ENCODE measurements at places on chromosomes 4 and X.

DNA sequence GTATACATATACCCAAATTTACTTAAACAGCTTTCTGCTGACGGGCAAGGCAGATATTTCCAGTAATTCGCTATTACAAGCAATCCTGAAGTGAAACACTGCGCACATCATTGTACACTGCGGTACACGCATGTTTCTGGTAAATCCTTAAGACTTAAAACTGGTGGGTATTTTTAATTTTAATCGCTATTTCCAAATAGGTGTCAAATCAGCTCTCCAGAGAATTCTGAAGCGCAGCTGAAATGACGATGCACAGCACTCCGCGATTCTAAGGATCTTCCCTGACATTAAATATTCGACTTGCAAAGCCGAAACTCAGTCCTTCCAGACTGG is 361 bp downstream of the TMEM128 start:
- no peak for DNase-seq

DNA sequence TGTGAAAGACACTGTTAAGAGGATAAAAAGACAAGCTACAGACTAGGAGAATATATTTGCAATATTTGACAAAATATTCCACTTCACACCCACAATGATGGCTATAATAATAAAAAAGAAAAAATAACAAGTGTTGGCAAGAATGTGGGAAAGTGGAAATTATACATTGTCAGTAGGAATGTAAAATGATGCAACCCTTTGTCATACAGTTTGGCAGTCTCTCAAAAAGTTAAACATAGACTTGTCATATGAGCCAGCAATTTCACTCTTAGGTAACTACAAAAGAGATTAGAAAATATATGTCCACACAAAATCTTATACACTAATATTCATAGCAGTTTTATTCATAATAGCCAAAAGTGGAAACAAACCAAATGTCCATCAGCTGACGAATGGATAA is 5.2 kb upstream of the RADX start:
- DNase-seq: no peak

GRCh38 chr4:2241003-2241402 is 918 bp downstream of the HAUS3 start:
- DNase-seq: no peak

DNA sequence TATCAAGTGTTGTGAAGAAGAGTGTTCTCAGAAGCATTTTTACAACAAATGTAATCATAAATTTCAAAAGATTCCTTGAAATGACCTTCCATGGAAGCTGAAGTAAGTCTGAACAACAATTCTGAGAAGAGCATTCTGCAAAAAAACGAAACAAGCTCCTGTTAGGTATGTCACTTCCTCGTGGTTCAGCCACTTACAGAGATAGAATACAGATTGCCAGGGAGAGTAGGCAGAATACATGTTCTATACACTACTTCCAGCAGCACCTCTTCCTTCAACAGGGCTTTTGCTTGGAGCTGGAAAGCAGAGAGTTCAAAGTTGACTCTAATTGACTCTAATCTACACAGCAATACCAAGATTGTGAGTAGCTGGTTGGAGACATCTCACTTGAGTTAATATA is 274.5 kb downstream of the ADGRA3 start:
- no peak for DNase-seq

DNA sequence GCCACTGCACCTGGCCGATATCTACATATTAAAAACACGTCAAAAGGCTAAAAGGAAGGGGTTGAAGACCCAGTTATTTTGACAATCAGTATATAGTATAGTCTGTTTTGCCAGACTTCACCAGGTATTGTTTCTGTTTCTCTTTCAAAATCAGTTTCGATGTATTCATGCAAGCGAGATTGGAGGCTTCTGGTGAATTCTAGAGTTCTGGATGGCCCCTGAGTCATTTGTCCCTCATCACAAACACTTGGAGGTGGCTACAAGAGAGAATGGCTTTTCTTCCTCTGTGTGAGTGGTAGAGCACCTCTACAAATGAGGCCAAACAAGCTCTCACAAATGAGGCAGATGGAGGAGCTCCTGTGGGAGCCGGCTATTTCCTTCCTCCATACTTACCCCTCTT is 68.6 kb upstream of the ADGRG2 start:
- no peak for DNase-seq

DNA sequence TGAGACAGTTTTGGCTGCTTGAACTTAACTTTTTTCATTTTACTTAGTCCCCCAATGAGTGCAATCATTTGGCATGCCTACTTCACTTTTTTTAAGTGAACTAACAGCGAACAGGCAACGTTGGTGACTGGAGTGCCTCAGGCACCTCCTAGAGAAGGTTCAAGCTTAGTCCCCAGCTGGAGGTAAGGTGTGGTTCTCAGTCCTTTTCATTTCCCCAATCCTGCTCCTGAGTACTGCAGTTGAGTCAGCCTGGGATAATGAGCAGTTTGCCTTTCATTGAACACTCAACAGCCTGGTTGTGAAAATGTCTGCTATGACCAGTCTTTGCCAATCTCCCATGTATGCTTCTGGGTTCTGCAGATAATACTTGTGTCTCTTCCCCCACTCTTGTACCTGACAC is 109.5 kb downstream of the CDKL5 start:
- no peak for DNase-seq

DNA sequence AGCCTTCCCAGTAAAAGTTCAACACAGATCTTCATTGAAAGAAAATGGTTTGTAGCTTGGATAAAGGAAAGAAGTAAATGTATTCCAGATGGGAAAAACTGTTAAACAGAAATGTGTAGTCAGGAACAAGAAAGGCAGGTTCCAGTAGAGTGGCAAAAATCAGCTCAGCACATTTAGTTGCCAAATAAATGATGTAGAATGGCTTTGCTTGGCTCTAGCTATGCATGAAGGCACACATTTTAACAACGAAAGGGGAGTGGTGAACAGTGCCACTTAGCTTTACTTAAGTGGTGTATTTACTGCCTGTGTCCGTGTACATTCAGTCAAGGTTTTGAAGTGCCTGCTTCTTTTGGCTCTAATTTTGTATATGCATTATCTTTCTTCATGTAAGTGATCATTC is 644.5 kb upstream of the ATOH1 start:
- no peak for DNase-seq

DNA sequence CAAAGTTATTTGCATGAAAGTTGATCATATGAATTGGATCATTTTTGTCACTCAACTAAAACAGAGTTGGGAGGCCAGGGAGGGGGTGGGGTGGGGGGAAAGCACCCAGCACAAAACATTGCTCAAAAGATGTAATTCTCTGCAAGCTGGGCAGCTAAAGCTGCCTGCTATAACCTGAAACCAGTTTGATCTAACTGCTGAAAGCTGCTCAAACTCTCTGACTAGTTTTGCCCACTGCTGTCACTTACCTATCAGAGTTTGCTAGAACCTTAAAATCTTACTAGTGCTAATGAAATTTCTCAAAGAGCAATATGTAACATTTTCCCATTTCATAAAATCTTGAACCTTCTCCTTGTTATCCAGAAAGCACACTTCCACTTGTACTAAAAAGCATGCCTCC is 10.4 kb downstream of the CXCL8 start:
- DNase-seq: no peak

DNA sequence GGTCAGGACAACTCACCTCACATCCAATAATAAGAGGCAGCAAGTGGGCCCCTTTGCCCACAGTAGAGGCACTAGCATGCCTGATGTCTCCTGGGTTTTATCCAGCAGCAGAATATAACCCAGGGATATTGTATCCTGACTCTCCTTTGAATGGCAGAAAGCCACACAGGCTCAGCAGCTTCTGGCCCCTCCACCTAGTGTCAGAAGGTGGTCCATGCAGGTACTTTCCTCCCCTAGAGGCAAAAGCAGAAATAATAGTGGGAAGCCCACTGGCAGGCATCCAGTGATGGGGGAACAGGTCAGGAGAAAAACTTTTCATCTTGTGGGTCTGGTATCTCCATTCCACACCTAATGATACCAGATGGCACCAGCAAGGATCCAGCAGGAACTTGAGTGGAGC is 75.5 kb upstream of the IRS4 start:
- DNase-seq: no peak

DNA sequence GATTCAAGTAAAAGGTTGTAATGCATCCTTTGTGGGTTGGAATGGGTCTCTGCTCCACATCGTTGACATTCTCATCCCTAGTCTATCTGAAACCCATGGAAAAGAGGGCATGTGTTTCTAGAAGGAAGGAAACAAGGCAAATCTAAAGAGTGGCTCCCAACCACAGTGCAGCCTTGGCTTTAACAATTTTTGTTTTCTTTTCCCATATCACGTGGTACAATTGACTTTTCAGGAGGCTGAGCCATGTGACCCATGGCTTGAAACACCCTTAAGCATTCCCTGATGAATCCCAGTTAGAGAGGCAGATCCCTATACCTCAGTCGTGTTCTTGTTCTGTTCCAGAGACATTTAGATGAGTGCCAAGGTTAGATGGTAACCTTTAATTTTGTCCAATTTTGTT is 12.8 kb downstream of the DCUN1D4 start:
- no peak for DNase-seq

DNA sequence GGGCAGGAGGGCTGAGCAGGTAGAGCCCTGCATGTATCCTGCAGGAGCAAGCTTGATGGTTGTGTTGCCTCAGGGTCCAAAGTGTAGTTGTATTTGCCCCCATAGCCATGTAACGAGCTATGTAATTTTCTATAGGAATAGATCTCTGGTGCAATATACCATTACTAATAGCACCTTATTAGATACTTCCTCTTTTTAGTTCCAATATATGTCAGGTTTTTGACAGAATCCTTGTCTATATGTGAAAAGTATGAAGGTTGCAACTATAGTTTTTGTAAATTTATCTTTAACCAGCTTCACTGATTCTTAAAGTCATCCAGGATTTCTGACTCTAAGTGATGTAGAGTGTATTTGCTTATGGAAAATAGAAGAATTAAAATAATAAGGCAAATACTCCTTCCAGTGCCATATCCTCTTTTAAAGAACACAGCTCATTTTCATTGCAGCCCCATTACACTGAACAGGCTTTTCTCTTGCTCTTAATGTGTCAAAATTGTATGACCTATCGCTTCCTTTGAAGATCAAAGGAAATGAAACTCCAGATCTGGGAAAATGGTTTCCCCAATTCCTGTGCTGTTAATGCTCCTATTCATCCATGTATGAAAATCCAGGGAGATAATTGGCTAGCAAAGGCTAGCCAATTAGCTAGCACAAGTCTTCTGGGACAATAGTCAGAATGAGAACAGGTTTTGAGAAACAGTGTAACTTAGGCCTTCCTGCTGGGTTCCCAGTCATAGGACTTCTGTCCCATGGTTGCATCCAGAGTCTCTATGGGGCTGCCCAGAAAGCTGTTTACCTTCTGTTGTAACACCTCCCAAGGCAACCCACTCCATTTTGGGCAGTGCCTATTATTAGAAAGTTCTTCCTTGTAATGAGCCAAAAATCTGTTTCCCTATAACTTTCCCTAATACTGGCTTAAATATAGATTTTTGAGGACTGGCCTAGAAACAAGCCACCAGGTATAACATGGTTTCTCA is 90.6 kb downstream of the TSPAN7 start:
- DNase-seq: no peak

- peak; percentile 56 for DNase-seq
These were observed 179.9 kb upstream of the PPP3CA start for GRCh38 chr4:101527188-101527587.

DNA sequence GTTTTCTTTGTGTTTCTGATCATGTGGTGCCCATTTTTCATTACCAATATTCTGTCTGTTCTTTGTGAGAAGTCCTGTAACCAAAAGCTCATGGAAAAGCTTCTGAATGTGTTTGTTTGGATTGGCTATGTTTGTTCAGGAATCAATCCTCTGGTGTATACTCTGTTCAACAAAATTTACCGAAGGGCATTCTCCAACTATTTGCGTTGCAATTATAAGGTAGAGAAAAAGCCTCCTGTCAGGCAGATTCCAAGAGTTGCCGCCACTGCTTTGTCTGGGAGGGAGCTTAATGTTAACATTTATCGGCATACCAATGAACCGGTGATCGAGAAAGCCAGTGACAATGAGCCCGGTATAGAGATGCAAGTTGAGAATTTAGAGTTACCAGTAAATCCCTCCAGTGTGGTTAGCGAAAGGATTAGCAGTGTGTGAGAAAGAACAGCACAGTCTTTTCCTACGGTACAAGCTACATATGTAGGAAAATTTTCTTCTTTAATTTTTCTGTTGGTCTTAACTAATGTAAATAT is 110.4 kb downstream of the IL13RA2 start:
- no peak for DNase-seq

DNA sequence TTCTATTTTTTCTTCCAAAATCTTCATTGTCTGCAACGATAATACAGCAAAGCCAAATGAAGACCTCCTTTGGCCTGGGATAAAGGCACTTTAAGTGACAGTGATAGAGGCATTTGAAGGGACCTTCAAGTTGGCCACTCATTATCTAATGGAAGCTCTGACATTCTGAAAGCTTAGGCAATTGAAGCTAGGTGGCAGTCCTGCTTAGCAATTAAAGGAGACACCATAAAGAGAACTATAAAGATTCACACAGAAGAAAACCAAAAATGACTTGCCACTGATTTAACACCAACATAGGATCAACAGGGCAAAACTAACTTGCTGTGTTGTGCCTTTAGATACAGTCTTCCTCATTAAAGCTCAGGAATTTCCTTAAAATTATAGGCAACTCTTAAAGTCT is 103.3 kb upstream of the TSPAN7 start:
- no peak for DNase-seq

DNA sequence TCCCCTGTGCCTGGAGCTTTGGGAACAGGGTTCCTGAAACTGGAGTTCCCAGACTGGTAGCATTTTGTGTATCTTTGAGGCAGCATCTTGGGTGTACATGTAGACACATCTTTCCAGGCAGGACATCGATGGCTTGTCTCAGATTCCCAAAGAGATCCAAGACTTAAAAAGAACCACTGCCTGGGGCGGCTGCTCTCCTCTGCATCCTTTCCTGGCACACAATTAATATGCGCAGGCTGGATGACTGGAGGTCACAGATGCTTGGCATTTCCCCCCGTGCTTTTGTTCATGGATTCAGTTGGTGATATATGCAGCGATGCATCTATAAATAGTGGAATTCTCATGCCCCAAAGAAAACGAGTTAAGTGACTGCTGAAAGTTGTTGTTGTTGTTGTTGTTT is 80.5 kb downstream of the CLDN34 start:
- no peak for DNase-seq

DNA sequence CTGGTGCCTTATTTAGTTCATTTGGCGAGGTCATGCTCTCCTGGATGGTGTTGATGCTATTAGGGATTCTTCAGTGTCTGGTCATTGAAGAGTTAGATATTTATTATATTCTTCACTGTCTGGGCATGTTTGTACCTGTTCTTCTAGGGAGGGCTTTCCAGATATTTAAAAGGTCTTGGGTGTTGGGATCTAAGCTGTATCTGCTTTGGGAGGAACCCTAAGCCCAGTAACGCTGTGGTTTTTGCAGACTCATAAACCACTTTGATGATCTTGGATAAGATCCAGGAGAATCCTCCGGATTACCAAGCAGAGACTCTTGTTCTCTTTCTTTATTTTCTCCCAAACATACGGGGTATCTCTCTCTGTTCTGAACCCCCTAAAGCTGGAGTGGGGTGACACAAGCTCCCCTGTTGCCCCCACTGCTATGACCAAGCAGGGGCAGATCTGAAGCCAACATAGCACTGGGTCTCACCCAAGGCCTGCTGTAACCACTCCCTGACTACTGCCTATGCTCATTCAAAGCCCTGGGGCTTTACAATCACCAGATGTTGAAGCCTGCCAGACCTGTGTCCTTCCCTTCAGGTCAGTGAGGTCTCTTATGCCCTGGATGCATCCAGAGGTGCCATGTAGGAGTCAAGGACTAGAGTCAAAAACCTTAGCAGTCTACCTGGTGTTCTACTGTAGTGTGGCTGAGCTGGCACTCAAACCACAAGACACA is 187.6 kb downstream of the GUCY2F start:
- no peak for DNase-seq

Measured in stimulated activated CD8-positive, alpha-beta memory T cell treated with anti-CD3 and anti-CD28 coated beads, Interleukin-7, amount 100 ng/mL, for 4 hours (primary cell).